ENCODE measurements at places on chromosomes 16 and 17. TPM values are rescaled to one million over a fixed set of nuclear protein-coding genes. Genes with fewer than 3 reads are reported as not detected.
A peak's percentile ranks its signal among the peaks of the same experiment; 100 is the strongest.

The TP53TG3D gene
- not detected for total RNA-seq

The APOBR gene
- 20.9 TPM for total RNA-seq

The SNAI3 gene
- total RNA-seq = 16.5 TPM

The DNAH9 gene
- not detected for total RNA-seq

The CLCN7 gene
- 44.2 TPM for total RNA-seq

GRCh38 chr17:81804559-81805399 is 829 bp downstream of the GCGR start:
- no peak overlapping the region for H3K27ac ChIP-seq
- no peaks in the 10 kb centered on the region for H3K36me3 ChIP-seq
- DNase-seq = no peak
- H3K4me1 ChIP-seq = no peaks in the 10 kb centered on the region
- H3K4me3 ChIP-seq = no peak overlapping the region

GRCh38 chr17:951325-952132 is 28.0 kb downstream of the NXN start:
- H3K4me3 ChIP-seq = no peak overlapping the region
- no peaks in the 10 kb centered on the region for H3K36me3 ChIP-seq
- H3K4me1 ChIP-seq = peaks cover 1% of the 10 kb centered on the region
- peaks cover 12% of the 10 kb centered on the region for H3K27me3 ChIP-seq
- no peak overlapping the region for H3K27ac ChIP-seq

GRCh38 chr16:81778861-81779535 is at the start of gene PLCG2:
TSS of gene PLCG2 (plus strand) at chr16:81779291. CDS start at chr16:81785990, 6,699 bp downstream.
- H3K27me3 ChIP-seq = peaks cover 45% of the 10 kb centered on the region
- DNase-seq = peak; percentile 84
- H3K27ac ChIP-seq = no peak within 1 kb of the TSS
- H3K4me3 ChIP-seq = peak within 1 kb of the TSS; percentile 76
- peaks cover 14% of the 10 kb centered on the region for H3K4me1 ChIP-seq

DNA sequence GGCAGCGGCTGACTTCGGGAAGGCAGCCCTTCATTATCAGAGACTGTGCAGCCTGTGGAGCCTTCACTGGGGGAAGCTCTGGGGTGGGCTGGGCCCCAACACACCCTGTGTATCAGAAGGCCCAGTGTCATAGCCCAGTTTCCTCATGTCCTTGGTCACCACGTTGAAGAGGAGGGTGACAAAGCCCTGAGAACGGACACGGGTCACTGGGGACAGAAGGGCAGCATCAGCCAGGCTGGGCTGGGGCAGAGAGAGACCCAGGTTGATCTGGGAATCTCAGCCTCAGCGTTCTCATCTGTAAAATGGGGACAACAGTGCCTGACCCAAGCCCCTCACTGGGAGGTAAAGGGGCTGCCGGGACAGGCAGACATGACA is 19.3 kb downstream of the B9D1 start:
- H3K27me3 ChIP-seq = peaks cover 6% of the 10 kb centered on the region
- H3K27ac ChIP-seq = no peak overlapping the region
- DNase-seq = no peak
- H3K4me3 ChIP-seq = no peak overlapping the region
- H3K4me1 ChIP-seq = no peaks in the 10 kb centered on the region

GRCh38 chr16:22075043-22075757 is 17.1 kb upstream of the VWA3A start:
- H3K36me3 ChIP-seq = no peaks in the 10 kb centered on the region
- peaks cover 3% of the 10 kb centered on the region for H3K4me1 ChIP-seq
- H3K4me3 ChIP-seq = no peak overlapping the region
- no peak for DNase-seq

GRCh38 chr16:46882304-46882939 is 1.7 kb upstream of the GPT2 start:
- DNase-seq = no peak
- H3K4me1 ChIP-seq = peaks cover 20% of the 10 kb centered on the region
- peaks cover 18% of the 10 kb centered on the region for H3K27me3 ChIP-seq
- H3K27ac ChIP-seq = no peak overlapping the region
- H3K4me3 ChIP-seq = peak overlapping the region; percentile 3

DNA sequence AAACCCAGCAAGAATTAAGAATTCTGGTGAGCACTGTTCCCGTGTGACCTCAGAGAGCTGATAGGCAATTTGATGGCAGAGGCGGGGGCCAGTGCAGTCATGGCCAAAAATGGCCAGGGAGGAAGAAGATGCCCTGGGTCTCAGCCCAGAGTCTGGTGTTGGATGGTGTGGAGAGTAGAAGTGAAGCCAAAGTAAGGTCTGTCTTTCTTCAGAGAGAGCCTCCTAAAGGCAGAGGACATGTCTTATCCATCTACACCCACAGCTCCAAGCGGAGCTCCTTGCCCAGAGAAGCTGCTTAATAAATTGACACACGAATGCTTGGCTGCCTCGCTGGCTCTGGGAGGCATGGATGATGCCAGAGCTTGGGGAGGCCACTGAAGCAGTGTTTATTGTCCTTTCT is 19.7 kb upstream of the ZNF652 start:
- DNase-seq = no peak
- H3K27me3 ChIP-seq = peaks cover 9% of the 10 kb centered on the region
- no peak overlapping the region for H3K27ac ChIP-seq
- peaks cover 14% of the 10 kb centered on the region for H3K4me1 ChIP-seq
- no peak overlapping the region for H3K4me3 ChIP-seq

Data from activated CD4-positive, alpha-beta memory T cell treated with anti-CD3 and anti-CD28 coated beads, Interleukin-2, amount 10 ng/mL, durations not matched to agents 7 days and 5 days (primary cell).